NCI-H2081 (cell line): ENCODE measurements at places on chromosomes 1 and 21.

DNA sequence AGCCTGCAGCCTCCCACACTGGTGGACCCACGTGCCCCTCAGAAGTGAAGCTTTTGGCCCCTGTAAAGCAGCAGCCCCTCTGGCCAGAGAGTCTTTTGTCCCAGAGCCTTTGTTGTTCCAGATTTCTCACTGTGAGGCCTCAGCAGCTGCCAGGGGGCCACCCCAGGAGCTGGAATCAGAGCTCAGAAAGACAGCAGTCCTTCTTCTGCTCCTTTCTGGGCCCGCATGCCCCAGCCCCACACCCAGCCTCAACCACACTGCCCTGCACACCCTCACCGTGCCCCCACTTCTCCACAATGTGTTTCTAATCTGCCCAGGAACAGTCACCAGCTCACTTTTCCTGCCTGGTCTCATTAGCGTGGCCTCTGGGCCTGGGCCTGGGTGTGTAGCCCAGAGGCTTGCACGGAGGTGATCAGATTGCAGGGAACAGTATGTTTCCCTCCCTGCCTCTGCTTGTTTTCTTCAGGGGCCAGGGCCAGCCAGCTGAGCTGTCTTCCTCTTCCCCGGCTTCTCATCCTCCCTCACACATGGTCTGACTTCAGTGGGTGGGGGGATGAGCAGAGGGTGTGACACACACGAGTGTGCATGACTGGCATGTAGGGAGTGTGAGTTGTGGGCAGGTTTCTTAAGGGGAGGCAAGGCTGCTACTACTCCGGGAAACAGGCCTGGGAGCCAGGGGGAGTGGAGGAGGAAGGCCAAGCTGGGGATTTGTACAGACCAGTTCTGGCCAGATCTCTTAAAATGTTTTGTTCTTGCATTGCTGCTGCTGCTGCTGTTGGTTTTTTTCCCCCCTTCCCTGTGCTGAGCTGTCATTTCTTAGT, 82.5 kb upstream of the ZNF648 start:
- DNase-seq: no peak

DNA sequence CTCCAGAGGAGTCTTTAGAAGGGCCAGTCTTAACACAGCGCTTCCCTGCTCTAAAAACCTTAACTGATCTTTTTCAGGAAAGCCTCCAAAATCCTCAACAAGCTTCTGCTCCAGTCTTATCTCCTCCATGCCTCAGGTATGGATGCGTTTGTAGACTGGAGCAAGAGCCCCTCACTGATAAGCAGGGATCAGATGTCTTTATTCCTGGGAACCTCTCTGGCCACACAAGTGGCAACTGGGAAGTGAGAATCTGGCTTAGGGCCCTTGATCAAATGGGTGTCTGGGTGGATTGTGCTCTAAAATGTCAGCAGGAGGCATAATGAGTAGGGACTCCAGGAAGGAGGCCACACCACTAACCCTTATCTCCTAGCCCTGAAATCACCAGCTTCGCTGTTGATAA, 1.4 kb downstream of the ZBTB8A start:
- DNase-seq: no peak

GRCh38 chr1:96418969-96419368, 302.6 kb upstream of the PTBP2 start:
- DNase-seq: no peak

GRCh38 chr1:59033761-59034160, 249.9 kb upstream of the JUN start:
- DNase-seq: no peak

GRCh38 chr1:101683561-101683960, 313.2 kb downstream of the OLFM3 start:
- no peak for DNase-seq

DNA sequence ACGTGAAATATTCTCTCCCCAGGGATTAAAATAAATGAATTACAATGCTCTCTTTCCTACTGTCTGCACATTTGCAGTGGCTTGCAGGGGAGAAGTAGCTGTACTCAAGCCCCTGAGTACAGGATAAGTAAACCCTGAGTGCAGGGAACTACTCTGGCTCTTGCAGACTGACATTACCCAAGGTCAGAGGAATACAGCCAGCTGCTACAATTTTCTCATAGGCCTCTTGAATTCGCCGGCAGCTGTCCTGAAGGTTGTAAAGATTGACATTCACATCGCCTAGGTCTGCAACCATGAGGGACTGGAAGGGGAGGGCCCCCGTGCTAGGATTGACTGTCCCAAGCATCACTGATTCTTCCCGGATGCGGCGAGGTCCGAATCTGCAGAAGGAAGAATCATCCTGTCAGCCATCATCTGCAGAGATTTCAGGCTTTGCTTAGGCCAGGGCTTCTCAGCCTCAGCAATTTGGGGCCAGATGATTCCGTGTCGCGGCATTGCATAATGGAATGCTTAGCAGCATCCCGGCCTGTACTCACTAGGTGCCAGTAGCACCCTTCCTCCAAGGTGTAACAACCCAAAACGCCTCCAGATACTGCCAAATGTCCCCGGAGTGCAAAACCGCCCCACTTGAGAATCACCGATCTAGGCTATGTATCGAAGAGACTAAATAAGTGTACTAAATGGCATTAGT, 1.7 kb downstream of the AGMAT start:
- DNase-seq: no peak

- DNase-seq: no peak
Observed at GRCh38 chr1:243428617-243429342, 172.9 kb downstream of the SDCCAG8 start.

DNA sequence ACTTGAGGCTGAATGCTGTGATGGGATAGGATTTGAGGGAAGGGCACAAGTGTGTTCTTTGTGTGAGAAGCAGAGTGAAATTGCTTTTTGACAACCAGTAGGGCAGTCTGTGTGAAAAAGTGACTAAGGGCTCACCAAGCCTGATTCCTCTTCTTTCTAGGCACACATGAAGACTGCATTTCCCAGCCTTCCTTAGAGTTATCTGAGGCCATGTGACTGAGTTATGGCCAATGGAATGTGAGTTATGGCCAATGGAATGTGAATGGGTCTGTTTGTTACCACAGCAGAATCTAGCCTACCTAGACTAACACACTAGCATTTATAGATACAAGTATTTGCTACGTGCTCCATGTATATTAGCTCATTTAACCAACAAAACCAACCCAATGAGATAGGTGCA, 35.3 kb upstream of the DIRAS3 start:
- no peak for DNase-seq

- DNase-seq: peak; percentile 65
Observed at GRCh38 chr1:30801771-30802198, 44.2 kb upstream of the LAPTM5 start.

GRCh38 chr1:185345913-185346720, 29.1 kb upstream of the IVNS1ABP start:
- no peak for DNase-seq

- DNase-seq: no peak
Observed at GRCh38 chr1:48026275-48026674, 29.1 kb upstream of the TRABD2B start.

GRCh38 chr1:45979074-45979777, 153.2 kb downstream of the PIK3R3 start:
- DNase-seq: peak; percentile 85

GRCh38 chr1:200845360-200845759, 27.4 kb upstream of the GPR25 start:
- no peak for DNase-seq

GRCh38 chr21:46063227-46063626, 34.7 kb upstream of the COL6A2 start:
- no peak for DNase-seq

DNA sequence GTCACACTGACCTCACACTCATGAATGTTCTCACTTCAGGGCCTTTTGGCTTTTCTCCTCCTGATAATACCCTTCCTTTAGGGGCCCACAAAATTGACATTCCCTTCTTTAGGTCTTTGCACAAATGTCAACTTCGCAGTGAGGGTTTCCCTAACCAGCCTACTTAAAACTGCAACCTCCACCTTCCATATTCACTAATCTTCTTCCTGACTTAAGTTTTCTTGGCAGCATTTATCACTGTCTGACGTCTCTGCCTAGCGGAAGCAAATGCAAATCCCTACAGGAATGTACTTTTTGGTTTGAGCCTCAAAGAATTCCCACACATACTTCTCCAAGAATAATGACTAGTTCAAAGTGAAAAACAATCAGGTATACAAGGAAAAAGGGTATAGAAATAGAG, 32.8 kb downstream of the INTS7 start:
- DNase-seq: no peak

- no peak for DNase-seq
Observed at GRCh38 chr1:7589080-7589735, 181.9 kb upstream of the VAMP3 start.

- peak; percentile 75 for DNase-seq
Observed at GRCh38 chr1:22024485-22025367, 23.3 kb downstream of the CELA3A start.

DNA sequence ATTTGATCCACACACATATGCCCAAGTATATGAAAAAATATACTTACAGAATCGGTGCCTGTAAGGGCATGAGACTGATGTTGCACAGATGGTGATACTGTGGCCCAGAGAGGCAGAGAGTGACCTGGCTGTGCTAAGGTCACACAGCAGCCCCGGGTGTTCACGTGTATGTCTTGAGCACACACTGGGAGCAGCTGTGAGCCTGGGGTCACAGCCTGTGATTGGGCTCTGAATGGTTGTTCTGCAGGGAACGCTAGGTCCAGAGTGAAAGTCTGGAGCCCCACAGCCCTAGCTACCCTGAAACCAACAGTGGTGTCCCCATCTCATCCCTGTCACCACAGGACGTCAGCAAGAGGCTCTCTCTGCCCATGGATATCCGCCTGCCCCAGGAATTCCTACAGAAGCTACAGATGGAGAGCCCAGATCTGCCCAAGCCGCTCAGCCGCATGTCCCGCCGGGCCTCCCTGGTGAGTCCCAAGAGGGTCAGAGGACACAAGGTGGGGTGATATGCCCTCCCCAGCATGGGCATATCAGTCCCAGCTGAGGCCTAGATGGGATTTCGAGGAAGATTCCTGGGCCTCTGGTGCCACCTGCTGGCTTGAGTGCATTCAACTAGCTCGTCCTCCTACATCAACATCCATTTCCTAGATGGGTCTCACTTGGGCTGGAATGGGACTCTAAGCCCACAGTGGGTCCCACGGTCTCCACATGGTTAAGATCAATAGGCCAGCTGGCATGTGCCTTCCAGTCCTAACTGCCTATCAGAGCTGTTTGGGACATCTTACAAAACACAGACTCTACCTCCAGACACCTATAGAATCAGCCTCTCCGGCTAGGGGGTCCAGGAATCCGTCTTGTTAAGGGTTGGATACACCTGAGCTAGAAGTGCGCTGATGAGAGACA, 19.7 kb downstream of the CDK18 start:
- peak; percentile 80 for DNase-seq
